ENCODE measurements at places on chromosomes 5 and 9.
A peak's percentile ranks its signal among the peaks of the same experiment; 100 is the strongest.

DNA sequence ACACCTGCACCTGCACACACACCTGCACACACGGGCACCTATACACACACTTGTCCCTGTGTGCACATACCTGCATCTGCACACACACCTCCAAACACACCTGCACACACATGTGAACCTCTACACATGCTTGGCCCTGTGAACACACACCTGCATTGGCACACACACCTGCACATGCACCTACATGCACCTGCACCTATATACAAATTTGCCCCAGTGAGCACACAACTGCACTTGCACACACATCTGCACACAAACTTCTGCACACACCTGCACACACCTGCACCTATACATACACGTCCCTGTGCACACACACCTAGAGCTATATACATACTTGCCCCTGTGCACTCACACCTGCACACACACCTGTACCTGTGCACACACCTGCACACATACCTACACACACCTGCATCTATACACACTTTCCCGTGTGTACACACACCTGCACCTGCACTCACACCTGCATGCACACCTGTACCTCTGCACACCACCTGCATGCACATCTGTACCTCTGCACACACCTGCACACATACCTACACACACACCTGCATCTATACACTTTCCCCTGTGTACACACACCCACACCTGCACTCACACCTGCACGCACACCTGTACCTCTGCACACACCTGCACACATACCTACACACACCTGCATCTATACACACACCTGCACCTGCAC, 21.5 kb upstream of the LPCAT1 start:
- peak; percentile 15 for DNase-seq

- peak; percentile 86 for DNase-seq
These were observed 92.6 kb downstream of the DPYSL3 start for GRCh38 chr5:147417135-147417813.

DNA sequence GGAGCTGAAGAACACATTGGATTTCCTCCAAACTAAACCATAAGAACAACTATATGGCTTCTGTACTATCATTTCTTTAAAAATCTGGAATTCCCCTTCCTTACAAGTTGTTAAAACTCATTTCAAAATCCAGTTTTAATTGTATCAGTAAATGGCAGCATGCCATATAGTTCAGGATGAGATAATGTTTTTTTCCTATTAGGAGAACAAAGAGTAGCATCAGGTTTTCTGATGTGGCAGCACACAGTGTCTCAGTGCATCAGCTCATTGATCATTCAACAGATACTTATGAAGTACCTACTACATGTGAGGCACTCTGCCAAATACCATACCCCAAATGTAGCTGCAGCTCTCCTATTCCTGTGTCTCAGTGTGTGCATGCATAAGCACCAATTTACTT, 161.1 kb downstream of the EPB41L4A start:
- no peak for DNase-seq

GRCh38 chr9:81031422-81032029, 657.8 kb downstream of the TLE1 start:
- DNase-seq = no peak

GRCh38 chr5:90530736-90531487, 1.5 kb upstream of the LYSMD3 start:
- DNase-seq = no peak

DNA sequence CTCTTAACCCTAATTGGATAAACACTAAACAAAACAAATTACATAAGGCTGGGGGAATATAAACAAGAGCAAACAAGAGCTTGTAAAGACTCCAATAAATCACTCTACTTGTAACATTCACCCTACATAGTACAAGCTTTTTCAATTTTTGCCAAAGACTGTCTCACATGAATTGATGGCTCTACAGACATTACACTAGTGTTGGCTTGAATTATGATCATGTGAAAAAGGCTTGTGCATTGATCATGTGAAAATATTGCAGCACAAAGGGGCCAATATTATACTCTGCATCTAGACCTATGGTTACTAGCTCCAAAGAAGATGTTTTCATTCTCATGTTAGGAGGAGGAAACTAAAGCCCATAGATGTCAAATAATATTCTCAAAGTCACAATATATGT, 212.6 kb downstream of the MCTP1 start:
- no peak for DNase-seq

GRCh38 chr9:135745189-135745588, 43.2 kb downstream of the KCNT1 start:
- DNase-seq = no peak

GRCh38 chr9:106961623-106962022, 98.7 kb downstream of the ZNF462 start:
- DNase-seq = no peak

DNA sequence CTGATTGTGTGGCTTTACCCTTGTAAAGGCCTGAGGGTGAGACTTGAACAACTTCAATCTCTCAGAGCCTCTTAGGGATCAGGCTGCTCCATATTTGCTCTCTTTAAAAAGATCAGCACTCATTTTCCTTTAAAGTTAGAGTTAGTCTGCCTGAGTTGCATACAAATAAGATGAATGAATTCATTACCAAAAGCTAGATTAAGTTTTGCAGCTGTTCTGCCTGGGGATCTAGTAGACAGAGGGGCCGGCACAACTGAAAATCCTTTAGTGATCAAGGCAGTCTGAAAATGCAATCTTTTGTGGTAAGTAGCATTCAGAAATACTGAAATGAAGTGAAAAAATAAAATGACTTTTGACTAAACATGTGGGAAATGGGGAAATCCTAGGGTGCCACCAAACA, 264.0 kb downstream of the MAN2A1 start:
- DNase-seq = no peak

GRCh38 chr9:91485006-91485405, 61.4 kb upstream of the NFIL3 start:
- no peak for DNase-seq

- DNase-seq = no peak
These were observed 177.1 kb downstream of the CPLANE1 start for GRCh38 chr5:37071901-37072581.

DNA sequence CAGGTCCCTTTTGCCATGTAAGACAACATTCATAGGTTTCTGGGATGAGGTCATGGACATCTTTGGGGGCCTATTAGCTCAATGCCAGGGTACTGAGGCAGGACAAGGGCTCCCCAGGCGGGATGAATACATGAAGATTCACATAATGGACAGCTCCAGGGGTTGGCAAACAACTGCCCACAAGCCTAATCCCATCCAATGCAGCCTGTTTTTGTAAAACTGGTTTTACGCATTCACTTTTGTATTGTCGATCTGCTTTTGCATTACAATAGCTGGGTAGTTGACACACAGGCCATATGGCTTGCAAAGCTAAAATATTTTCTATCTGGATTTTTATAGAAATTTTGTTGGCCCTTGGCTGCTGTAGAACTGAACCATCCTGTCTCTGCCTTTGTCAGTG, 248.5 kb upstream of the PANK3 start:
- DNase-seq = no peak

DNA sequence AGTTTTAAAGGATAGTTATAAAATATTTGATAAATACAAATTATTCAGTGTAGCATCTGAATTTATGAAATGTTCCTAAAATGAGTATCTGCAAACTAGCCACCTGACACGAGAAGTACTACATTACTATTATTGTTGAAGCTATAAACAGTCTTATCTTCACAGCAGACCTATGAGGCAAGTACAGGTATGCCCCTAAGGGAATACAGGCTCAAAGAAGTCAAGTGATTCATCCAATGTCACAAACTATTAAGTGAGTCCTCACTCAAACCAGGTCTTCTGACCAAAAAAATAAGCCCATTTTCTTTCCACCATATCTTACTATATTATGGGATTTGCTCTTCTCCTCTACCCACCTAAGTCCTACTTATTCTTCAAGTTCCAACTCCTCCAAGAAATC, 28.7 kb downstream of the STRBP start:
- DNase-seq = no peak

DNA sequence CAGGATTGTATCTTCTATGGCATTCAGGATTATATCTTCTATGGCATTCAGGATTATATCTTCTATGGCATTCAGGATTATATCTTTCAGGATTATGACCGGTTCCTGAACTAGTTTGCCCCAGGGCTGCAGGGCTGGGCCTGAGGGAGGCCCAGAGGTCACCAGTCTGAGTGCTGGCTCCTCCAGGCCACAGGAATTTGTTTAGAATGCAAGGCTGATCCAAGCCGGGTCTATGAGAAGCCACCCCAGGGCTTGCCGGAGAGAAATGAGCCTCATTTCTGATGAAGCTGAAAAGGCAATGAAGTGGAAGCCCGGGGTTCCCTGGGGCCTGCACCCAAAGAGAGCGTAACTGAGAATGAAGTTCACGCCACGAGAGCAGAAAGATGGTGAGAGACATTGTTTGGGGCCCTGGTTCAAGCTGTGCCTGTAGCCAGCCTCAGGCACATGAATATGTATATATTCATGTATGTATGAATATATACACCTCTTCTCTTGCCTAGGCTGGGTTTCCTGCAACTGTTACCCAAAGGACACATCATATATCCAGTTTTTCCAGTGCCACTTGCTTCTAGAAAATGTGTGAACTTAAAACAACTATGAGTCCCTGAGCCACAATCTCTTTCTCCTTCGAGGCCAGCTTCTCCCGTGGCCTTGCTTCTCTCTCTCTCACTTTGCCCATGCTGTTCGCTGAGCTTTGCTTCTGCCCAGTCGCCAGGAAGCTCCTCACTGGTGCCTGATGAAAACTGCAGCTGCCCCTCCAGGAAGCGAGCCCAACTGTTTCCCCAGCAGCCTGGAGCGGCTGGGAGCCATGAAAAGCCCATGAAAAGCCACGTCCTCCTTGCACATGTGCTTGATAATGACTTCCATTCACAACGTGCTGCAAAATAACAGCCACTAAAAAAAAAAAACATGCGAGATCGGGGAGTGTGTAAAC, 62.3 kb downstream of the GTF3C4 start:
- no peak for DNase-seq

DNA sequence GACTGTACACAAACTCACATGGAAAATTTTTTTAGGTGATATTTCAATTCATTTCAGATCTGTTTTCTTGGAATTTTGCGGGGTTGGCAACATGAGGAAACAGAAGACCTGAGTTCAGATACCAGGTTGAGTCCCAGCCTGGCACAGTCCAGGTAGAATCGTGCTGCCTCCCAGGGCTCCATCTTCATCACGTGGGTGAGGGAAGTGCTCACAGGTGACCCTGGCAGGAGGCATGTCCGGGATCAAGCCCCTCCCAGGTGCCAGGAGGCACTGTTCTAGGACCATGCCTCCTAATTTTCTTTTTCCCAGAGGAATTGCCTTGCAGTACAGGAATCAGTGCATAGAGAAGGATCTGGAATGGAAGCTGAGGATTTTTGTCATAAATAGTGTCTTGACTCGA, 318.3 kb upstream of the IRX4 start:
- peak; percentile 34 for DNase-seq

- peak; percentile 44 for DNase-seq
These were observed 385.6 kb downstream of the MLLT3 start for GRCh38 chr9:20236676-20237075.

DNA sequence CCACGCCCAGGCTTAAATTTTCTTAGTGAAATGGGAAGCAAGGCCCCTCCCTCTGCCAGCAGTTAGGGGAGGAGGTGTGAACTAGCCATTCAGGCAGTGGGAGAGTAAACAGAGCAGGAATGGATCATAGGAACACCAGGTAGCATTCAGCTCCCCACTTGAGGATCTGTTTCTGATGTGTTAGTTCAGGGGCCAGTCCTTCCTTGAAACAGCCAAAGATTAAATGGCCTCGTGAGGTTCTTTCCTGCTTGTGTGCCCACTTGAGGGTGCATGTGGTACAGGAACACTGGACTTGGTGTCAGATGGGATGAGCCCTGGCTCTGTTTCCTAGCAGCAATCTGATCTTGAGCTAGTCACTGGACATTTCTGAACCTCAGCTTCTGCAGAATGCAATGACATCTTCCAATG, 21.2 kb downstream of the FAXDC2 start:
- DNase-seq = no peak
